Fibroblast of skin of left biceps (primary cell): ENCODE measurements at places on chromosomes 5 and 9.

DNA sequence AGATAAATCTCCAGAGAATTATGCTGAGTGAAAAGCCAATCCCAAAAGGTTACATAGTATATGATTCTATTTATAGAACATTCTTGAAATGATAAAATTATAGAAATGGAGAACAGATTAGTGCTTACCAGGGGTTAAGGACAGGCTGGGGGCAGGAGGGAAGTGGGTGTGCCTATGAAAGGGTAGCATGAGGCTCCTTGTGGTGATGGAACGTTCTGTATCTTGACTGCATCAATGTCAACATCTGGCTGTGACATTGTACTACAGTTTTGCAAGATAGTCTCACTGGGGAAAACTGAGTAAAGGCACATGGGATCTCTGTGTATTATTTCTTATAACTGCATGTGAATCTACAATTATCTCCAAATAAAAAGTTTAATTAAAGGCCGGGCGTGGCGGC, 22.3 kb downstream of the ORM2 start:
- DNase-seq, result no peak

DNA sequence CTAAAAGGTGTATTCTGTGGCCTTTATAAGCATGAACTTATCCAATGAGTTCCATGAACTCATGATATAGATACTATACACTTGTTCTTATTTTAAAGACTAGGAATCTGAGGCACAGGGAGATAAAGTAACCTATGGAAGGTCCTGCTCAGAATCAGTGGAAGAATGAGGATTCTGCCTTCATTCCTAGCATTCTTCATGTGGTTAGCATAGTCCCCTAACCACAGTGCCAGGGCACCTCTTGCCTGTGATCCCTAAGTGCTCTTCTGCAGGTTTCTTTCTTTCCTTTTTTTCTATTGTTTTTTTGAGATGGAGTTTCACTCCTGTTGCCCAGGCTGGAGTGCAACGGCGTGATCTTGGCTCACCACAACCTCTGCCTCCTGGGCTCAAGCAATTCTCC, 174.1 kb downstream of the C9orf152 start:
- DNase-seq, result no peak

DNA sequence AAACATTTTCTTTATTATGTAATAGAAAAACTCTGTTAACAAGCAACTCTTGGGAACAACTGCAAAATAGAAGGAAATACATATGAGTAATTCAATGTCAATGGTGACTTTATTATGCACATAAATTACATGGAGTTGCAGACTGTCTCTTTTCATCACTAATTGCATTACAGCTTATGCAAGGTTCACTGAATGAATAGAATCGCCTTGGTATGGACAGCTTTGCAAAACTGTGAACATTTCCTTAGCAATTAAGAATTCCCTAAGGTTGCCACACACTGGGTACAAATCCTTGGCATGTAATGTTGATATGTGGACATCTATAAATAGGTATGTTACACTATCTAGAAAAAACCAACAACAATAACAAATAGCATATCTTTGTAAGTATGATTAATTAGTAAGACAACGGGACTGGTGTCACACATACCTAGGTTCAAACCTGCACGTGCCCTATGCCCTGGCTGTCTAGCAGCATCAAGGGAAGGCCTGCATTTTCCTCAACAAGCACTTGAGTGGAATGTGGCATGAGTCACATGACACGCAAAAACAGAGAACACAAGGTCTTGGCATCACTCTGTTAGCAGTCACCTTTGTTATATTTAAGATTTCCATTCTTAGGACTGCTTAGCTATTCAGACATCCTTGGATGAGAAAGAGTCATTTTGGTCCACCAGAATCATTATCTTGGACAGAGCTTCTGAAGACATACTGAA, 263.9 kb downstream of the CTNND2 start:
- no peak for DNase-seq

DNA sequence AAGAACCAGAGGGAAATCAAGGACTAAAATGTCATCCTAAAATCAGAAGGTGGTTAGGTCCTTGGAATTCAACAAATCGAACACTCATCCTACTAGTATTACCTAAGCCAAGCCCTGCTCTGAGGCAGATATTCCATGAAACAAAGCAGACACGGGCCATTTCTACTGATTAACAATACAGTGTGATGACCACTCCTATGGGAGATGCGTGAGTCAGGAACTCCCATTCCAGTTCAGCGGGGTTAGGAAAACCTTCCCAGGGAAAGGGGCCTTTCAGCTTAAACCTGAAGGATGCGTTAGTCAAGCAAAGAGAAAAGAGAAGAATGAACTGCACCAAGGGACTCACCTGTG, 117.8 kb upstream of the LHFPL2 start:
- no peak for DNase-seq

- DNase-seq, result no peak
Observed at GRCh38 chr5:9657819-9658218, 27.7 kb upstream of the TAS2R1 start.

DNA sequence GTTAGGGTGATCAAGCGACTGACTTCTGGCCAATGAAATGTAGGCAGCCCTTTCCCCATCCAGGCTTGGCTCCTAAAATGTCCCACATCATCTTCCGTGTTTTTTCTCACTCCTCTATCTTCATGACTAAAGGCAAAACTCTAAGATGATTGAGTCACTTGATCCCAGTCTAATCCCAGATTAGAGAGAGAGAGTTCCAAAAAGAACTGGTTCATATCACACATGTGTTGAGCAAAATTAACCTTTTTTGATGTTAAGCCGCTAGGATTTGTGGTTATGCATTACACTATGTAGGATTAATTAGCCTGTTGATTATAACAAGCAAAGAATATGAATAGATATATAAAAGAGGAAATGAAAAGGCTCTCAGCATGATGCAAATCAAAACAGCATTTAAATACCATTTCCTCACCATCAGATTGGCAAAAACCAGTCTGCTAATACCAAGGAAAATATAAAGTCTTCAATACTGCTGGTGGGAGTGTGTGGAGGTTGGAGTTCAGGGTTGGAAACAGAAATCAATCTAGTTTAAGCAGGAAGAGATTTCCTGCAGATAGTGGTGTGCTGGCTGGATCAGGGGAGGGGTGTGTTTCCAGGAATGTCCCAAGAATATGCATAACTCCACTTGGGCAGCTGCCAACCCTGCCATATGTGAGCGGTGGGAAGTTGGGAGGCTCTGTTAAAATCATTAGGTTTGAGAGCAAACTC, 187.6 kb upstream of the S1PR3 start:
- peak; percentile 47 for DNase-seq

GRCh38 chr9:113228130-113228665, 6.9 kb downstream of the SLC31A1 start:
- DNase-seq, result no peak

DNA sequence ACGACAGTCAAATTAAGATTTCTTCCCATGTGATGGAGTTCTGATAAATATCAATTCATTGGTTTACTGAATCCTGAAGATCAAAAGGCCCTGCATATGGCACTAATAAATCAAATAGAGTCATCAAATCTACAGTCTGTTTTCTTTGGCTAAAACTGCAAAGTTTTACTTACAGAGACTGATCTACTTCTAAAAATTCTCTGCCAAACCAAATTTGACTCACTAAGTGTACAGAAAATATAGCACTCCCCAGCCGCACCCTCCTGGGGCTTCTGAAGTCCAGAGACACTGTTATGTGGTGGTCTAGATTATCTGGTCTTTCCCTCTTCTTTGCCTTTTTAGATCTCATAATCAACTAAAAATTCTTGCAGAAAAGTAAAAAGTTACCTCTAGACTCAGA, 237.7 kb downstream of the MLLT3 start:
- DNase-seq, result no peak

- DNase-seq, result no peak
Observed at GRCh38 chr9:8287501-8287900, 487.9 kb upstream of the DMAC1 start.

GRCh38 chr9:27527702-27528075, 1.9 kb downstream of the MOB3B start:
- no peak for DNase-seq

DNA sequence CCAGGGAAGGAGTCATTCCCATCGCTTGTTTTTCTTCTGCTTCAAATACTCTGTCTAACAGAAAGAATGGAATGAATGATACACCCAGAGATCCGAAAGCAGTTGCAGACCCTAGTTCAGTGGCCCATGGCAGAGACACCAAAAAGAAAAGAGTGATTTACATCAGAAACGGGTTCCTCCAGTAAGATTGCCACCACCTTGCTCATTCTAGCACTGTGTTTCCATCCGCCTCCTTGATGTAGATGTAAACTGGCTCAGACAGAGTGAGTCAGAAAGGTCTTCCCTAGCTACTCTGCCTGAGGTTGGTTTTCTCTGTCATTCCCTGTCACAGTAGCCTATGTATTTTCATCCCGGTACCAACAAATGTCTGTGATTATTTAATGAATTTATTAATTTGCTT, 15.9 kb upstream of the CLINT1 start:
- no peak for DNase-seq

- DNase-seq, result no peak
Observed at GRCh38 chr9:136219276-136219675, 14.3 kb upstream of the LHX3 start.

GRCh38 chr5:153318556-153318955, 171.9 kb upstream of the GRIA1 start:
- no peak for DNase-seq

- DNase-seq, result no peak
Observed at GRCh38 chr5:129499208-129499852, 39.2 kb downstream of the ADAMTS19 start.
